ENCODE measurements at places on chromosomes 6 and 20.
A peak's percentile ranks its signal among the peaks of the same experiment; 100 is the strongest.

- no peaks in the 10 kb centered on the region for H3K36me3 ChIP-seq
- no peak for DNase-seq
- H3K4me1 ChIP-seq = no peaks in the 10 kb centered on the region
- H3K27me3 ChIP-seq = no peaks in the 10 kb centered on the region
- no peak overlapping the region for H3K27ac ChIP-seq
Measured at GRCh38 chr6:100152201-100152600, 158.2 kb upstream of the MCHR2 start.

GRCh38 chr6:132400883-132401617, at the start of gene MOXD1:
MOXD1 (minus strand) TSS chr6:132401475; CDS start chr6:132401426, 49 bp downstream.
- no peaks in the 10 kb centered on the region for H3K36me3 ChIP-seq
- no peaks in the 10 kb centered on the region for H3K4me1 ChIP-seq
- H3K4me3 ChIP-seq = peak within 1 kb of the TSS; percentile 66
- no peak for DNase-seq
- no peaks in the 10 kb centered on the region for H3K27me3 ChIP-seq

- H3K27me3 ChIP-seq = no peaks in the 10 kb centered on the region
- H3K4me1 ChIP-seq = no peaks in the 10 kb centered on the region
- H3K4me3 ChIP-seq = no peak overlapping the region
- no peak for DNase-seq
- H3K27ac ChIP-seq = no peak overlapping the region
Measured at GRCh38 chr20:57878786-57879424, 169.1 kb upstream of the PMEPA1 start.

- H3K27me3 ChIP-seq = no peaks in the 10 kb centered on the region
- no peaks in the 10 kb centered on the region for H3K36me3 ChIP-seq
- H3K4me3 ChIP-seq = peak overlapping the region; percentile 10
- DNase-seq = no peak
- H3K4me1 ChIP-seq = peaks cover 4% of the 10 kb centered on the region
Measured at GRCh38 chr6:157240059-157240959, 83.0 kb downstream of the TMEM242 start.

GRCh38 chr6:125314009-125314581, 12.3 kb upstream of the HDDC2 start:
- H3K27ac ChIP-seq = no peak overlapping the region
- no peaks in the 10 kb centered on the region for H3K27me3 ChIP-seq
- no peaks in the 10 kb centered on the region for H3K4me1 ChIP-seq
- DNase-seq = peak; percentile 53
- no peak overlapping the region for H3K4me3 ChIP-seq

DNA sequence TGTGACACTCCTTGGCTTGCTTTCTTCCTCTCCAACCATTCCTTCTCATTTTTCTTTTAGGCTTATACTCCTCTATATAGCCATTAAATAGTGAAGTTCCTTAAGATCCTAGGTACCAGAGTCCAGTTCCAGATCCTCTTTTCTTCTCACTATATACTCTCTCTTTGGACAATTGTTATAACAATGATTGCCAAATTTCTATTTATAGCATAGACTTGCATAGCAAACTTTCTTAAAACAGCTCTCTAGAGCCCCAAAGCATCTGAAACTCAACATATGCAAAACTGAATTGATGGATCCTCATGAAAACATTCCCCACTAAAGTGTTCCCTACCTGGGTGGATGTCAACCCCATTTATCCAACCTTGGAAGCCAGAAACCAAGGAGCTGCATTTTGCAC, 13.4 kb downstream of the PHIP start:
- H3K27me3 ChIP-seq = no peaks in the 10 kb centered on the region
- no peaks in the 10 kb centered on the region for H3K4me1 ChIP-seq
- DNase-seq = no peak
- no peaks in the 10 kb centered on the region for H3K36me3 ChIP-seq
- H3K4me3 ChIP-seq = no peak overlapping the region
- H3K27ac ChIP-seq = no peak overlapping the region

DNA sequence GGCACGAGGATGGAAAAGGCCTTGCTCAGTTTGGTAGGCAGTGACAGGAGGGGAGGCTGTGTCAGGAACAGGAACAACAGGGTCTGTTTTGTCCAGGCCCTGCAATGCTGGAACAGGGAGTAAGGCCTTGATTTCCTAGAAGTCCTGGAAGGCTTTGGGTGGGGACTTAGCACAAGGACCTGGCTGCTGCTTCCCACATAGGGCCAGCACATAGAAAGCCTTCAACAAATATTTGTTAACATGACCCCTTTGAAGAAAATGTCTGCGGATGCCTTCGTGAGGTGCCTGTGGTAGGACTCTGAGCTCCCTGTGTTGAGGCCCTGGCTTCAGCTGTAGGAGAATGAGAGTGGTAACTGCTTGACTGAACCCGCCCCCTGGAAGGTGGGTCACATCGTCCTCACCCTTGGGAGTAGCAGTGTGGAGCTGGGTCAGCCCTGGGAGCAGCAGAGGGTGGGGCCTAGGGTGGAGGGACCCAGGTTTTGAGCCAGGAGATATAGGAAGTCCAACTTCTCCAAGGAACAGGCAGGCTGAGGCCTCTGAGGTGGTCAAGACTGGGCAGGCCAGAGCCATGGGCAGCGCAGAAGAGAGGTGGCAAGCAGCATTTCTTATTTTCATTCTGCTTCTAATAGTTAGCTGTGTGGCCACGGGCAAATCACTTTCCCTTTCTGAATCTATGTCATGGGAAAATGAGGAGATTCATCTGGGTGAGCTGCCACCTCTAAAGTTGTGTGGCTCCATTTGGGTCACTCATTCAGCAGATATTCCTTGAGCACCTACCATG, 50.0 kb downstream of the CNBD2 start:
- H3K36me3 ChIP-seq = no peaks in the 10 kb centered on the region
- DNase-seq = no peak
- H3K4me1 ChIP-seq = peaks cover 6% of the 10 kb centered on the region
- no peak overlapping the region for H3K4me3 ChIP-seq
- no peaks in the 10 kb centered on the region for H3K27me3 ChIP-seq

DNA sequence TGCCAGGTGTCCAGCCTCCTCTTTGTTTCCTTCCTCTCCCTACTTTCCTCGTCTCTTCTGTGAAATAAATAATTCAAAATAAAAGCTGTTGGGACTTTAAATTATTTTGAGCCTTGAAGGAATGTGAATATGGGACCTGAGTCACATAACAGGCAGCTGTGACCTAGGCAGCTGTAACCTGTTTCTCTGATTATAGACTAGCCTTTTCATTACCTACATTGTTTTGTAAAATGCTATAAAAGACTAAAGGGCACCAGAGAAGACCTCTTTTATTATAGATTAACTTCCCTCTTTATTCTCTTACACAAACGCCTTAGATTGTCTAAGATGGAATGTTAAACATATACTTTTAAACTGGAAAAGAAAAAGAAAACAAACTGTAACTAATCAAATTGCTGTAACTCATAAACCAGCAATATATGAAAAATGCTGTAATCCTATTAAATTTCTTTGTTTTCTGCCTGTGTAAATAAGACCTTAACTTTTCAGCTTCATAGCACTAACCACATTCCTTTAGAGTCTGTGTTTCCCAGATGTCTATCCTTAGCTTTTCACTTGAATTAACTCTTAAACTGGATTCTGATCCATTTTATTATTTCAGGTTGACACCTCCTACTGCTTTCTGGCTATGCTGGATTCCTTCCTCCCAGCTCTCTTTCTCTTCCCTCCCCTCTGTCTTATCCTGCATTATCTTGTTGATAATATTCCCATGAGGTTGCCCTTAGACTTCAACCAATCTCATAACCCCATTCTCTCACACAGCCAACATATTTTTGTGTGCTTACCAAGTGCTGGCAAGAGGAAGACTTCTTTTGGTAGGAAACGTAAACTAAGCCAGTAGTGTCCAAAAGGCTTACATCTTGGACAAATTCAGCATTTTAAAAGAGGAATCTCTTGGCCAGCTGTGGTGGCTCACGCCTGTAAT, 69.2 kb downstream of the TPD52L1 start:
- no peak overlapping the region for H3K4me3 ChIP-seq
- H3K36me3 ChIP-seq = no peaks in the 10 kb centered on the region
- no peaks in the 10 kb centered on the region for H3K27me3 ChIP-seq
- peak overlapping the region; percentile 80 for H3K27ac ChIP-seq
- no peaks in the 10 kb centered on the region for H3K4me1 ChIP-seq

DNA sequence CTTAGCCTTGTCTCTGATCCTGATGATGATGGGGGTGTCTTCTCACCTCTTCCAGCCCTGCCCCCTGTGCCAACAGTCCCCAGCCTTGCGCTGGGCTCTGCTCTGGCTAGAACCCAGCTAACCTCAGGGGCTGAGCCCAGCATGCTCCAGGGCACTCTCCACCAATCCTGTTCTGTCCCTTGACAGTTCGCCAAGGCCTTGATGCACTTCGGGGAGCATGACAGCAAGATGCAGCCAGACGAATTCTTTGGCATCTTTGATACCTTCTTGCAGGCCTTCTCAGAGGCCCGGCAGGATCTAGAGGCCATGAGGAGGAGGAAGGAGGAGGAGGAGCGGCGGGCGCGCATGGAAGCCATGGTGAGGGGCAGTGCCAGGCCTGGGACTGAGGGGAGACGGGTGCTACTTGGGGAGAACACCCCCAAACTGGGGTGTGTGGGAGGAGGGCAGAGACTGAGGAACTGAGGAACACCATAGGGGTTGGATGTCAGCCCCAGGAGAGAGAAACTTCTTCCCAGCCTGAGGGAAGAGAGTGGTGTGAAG, 33.1 kb downstream of the MOCS1 start:
- H3K4me1 ChIP-seq = no peaks in the 10 kb centered on the region
- H3K4me3 ChIP-seq = no peak overlapping the region
- no peak for DNase-seq
- no peaks in the 10 kb centered on the region for H3K36me3 ChIP-seq

GRCh38 chr6:38847497-38847896, 132.4 kb downstream of the DNAH8 start:
- H3K36me3 ChIP-seq = no peaks in the 10 kb centered on the region
- no peak overlapping the region for H3K4me3 ChIP-seq
- H3K4me1 ChIP-seq = no peaks in the 10 kb centered on the region

DNA sequence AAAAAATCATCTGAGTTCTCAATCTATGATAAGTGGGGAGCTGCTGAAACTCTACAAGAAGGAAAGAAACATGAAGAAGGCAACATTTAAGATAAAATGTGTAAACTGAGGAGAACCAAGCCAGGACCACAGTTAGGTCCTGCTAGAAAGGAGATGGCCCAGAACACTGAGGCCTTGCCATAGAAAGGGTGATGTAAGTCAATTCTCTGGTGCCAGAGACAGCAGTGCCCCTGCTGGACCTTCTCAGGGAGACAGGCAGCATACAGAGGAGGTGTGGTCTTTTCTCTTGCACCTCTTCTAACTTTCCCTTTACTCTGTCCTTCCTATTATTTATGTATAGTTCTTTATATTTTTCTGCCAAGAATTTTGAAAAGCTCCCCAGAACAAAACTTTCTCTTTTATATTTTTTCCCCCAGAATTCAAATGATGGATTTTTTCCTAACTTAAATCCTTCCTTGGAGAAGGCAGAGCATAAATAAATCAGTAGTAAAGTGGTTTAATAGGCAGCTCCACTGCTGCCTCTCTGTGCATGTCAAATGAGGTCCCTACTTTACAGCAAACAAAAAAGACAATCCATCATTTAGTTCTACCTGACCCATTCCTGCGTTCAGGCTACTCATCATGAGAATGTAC, 9.0 kb downstream of the UQCC2 start:
- DNase-seq = no peak
- H3K27ac ChIP-seq = no peak overlapping the region
- H3K4me3 ChIP-seq = no peak overlapping the region

Measured in breast epithelium (tissue), 4 donors.